ENCODE measurements at places on chromosomes 2 and 18. TPM values are rescaled to one million over a fixed set of nuclear protein-coding genes. Genes with fewer than 3 reads are reported as not detected.

DNA sequence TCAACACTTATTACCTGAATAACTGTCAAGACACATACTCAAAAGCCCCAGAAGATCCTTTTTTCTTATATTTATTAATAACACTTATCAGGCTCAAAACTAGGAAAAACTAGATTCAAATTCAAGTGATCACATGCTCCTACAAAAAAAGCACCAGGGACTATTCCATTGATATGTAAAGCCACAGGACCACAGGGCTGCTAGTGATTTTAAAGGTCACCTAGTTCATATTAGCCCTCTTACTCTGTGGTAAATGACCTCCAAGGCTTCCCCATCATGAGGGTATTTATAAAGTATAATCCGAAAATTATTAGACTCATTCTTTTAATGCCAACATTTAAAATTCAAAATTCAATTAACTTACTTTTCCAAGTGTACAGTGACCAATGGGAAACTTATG lies 52.5 kb downstream of the LRPPRC start:
- DNase-seq = no peak

- no peak for DNase-seq
Observed at GRCh38 chr2:11008773-11009172, 97.0 kb downstream of the KCNF1 start.

GRCh38 chr2:111106706-111107105 lies 14.0 kb upstream of the BCL2L11 start:
- DNase-seq = no peak

GRCh38 chr2:241870611-241871537 lies 1.3 kb downstream of the RTP5 start:
- no peak for DNase-seq

The LOXL3 gene
- 11.0 TPM for polyA plus RNA-seq

DNA sequence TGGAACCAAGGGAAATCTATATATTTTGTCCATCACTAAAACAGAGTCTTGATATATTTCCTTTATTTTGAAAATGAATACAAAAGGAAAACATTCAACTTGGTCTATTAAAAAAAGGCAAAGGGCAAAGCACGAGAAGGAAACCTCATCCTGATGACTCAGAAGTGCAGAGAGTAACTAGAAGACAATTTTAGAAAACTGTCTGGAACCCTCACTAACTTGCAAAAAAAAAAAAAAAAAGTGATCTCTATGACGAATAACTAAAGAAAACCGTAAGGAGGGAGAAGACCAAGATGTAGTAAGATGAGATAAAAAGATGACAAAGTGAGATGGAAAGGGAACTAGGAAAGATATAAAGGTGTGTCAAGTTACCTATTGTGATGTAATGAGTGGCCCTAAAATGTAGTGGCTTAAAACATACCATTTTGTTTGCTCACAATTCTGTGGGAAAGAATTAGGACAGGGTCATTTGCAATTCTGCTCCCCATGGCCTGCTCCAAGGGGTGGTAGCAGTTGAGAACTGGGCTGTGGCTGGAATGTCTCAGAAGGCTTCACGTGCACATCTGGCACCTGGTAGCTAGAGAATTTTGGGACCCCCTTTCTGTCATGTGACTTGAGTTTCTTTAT lies 303.0 kb downstream of the DYSF start:
- no peak for DNase-seq

DNA sequence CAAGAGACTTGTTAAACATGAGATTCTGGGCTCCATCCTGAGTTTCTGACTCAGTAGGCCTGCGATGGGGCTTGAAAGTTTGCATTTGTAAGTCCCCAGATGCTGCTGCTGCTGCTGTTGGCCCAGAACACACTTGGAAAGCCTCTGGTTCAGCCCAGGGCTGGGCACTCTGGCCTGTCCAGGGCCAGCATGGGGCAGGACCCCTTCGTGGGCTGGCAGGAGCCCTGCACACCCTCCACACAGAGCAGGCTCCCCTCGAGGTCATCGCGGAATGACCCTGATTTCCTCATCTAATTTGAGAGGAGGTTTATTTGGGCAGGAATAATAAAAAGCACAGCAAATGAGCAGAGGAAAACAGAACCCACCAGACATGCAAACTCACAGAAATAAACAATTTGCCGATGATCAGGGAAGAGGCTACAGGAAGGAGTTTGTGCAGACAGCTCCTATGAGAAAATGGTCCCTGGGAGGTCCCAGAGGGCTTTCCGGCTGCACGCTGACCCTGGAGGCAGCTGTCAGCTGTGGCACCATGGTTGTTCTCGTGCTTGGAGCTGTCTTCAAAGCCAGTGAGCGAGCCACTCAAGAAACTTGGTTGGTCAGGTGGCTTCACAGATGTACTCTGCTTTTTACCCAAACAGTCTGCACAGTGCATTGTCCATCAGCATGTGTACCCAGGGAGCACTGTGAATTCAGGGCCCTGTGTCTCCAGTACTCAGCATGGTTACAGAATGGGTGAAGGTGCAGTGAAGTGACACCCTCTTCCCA lies 119.3 kb downstream of the GLI2 start:
- no peak for DNase-seq

DNA sequence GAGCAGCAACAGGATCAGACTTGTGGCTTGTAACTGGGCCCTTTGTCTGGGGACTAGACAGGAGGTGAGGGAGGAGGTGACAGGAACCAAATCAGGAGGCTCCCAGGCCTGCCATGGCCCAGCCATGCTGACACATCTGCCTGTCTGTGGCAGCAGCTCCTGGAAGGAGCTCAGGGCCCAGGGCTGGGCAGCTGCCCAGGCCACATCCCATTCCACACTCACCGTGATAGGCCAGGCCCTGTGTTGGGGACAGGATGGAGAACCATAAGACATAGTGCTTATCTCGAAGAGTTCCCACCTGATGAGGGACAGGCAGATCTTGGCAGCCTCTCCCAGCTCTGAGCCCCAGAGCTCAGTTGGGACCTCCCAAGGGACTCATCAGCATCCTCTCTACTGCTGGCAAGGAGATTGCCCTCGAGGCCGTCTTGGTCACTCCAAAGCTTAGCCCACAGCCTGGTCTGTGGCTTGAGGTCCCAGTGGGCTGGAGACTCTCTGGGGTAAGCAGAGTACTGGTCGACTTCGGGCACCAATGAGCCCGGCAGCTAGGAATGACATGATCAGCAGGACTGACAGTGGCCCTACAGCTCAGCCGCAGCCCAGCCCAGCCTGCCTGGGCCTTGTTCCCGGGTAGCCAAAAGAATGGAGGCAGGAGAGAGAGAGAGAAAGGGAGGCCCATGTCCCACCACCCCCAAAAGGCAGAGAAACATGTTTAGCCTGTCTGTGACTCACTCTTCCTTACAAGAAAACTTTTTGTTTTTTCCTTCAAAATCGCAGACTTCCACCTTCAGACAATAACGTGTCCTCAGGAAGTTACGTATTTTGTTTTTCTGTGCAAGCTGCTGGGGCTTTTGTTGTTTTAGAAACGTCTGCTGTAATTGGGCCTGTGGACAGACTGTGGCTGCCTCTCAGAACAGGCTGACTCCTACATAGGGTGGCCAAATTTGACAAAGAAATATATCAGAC lies 82.1 kb downstream of the HS1BP3 start:
- no peak for DNase-seq

DNA sequence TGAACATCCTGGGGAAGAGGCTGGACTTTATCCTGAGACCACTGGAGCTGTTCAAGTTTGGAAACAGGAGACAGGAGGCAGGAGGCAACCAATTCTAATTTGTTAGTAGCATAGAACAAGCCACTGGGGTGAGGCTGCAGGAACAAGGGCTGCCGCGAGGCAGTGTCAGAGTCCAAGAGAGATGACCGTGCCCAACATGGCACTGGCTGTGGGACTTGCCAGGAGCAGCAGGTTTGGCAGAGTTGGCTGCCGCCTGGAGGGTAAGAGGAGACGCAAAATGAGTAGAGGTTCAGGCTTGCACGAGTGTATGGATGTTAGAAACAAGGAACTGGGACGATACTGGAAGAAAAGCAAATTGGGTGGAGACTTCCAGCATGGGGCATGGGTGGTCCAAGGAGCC lies 168.5 kb downstream of the TPGS2 start:
- no peak for DNase-seq

GRCh38 chr18:9792565-9793245 lies 84.6 kb downstream of the RAB31 start:
- DNase-seq = no peak

The SS18 gene
- 94.1 TPM for polyA plus RNA-seq

The MSGN1 gene
- polyA plus RNA-seq = not detected

DNA sequence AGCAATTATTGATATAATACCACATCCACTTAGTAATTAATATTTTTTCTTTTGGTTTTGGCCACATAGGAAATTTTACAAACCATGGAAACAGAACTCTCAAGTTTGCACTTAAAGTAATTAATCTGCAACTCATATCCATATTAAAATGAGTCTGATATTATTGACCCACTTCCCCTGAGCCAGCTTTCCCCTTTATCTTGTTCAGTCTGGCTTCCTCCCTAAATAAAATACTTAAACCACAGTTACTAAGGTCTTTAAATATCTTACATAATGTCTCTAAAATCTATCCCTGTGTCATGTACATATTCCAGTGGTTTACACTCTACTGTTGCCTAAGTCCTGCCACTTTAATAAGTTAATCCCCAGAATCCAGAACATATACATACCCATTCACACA lies 564.9 kb upstream of the FSHR start:
- DNase-seq = no peak

DNA sequence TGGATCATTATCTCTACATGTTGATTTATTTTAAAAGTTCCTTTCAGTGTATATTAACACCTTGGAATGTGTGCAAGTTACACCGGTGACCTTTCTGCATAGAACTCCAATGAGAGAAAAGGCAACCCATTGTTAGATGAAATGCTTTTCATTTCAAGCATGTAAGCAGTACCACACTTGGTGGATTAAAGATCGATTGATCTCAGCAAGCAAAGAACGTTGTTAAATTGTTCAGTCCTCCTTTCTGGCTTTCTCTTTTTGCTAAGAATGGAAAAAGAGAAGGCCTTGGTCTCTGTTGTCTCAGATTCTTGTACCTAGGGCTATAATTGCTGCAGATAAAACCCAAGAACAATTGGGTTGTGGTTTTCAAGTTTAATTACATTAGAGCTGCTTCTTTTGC lies 843.0 kb downstream of the DPP10 start:
- DNase-seq = no peak

DNA sequence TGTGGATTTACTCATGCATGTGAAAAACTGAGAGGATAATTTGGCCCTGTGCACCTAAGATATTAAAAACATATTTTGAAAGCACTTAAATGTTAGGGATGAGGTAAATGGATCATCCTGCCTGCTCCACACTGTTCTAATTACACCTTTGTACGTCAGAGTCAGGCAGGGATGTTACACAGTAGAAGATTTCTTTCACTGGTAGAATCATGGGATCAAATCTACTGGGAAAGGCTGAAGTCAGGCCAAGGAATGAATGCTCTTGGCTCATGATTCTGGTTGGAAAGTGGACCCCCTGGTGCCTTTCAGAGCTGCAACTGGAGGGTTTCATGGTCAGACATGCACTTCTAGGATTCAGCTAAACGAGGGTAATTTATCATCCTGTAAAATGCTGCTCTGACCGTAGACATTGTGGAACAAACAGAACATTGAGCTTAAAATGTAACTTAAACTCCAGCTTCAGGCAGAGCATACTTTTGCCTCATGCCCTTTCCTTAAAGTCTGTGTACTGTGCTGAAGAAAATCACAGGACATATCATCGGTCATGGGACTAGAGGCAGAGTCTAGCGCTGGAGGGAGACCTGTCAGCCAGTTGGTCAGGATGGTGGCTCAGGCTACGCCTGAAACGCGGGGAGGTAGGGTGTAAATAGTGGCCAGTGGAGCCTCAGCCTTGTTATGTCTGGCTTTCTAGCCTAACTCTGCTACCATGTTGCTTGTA lies 4.9 kb downstream of the KCNE4 start:
- DNase-seq = no peak

- DNase-seq = no peak
Observed at GRCh38 chr2:172093416-172094293, 8.3 kb downstream of the DLX1 start.
